ENCODE measurements at places on chromosomes 2 and 18.

GRCh38 chr18:79991494-79991893 is 3.1 kb upstream of the TXNL4A start:
- DNase-seq, result no peak

- DNase-seq, result no peak
Measured at GRCh38 chr2:186064507-186064906, 325.9 kb downstream of the FSIP2 start.

- no peak for DNase-seq
Measured at GRCh38 chr2:199309973-199310372, 147.8 kb downstream of the SATB2 start.

GRCh38 chr2:149050188-149050587 is 11.7 kb downstream of the LYPD6B start:
- DNase-seq, result peak; percentile 49

- DNase-seq, result no peak
Measured at GRCh38 chr2:64860276-64860885, 128.8 kb upstream of the SLC1A4 start.

GRCh38 chr2:105581555-105581944 is 163.2 kb upstream of the NCK2 start:
- DNase-seq, result peak; percentile 21

DNA sequence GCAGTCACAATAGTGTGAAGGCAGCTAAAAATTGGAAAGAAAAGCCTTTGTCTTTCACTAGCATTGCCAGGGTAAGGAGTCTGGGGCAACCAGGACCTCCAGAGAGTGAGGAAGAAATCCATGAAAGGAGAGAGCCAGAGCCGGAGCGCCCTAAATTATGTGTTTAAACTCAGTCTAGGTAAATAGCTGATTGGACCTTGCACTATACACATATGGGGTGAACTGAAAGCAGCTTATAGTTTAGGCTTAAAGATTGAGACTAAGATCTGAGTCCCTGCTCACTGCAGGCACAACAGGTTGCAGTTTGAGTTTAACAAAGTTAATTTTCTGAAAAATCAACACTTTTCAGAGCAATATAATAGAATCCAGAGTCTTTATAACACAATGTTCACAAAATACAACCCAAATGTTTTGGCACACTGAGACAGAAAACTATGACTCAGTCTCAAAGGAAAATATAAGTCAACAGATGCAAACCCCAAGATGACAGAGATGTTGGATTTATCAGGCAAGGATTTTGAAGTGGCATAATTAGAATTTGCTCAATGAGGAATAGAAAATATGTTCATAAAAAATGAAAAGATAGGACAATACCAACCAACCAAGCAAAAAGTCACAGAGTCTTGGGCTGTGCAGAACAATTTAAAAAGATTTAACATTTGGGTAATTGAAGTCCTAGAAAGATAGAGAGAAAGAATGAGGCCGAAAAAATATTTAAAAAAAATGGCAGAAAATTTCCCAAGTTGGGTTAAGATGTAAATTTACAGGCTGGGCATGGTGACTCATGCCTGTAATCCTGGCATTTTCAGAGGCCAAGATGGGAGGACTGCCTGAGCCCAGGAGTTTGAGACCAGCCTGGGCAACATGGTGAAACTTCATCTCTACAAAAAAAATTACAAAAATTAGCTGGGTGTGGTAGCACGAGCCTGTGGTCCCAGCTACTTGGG is 39.6 kb downstream of the DOK1 start:
- DNase-seq, result peak; percentile 45

GRCh38 chr18:12420821-12421421 is 13.2 kb downstream of the PRELID3A start:
- DNase-seq, result no peak

GRCh38 chr2:167966937-167967913 is 280.2 kb downstream of the STK39 start:
- DNase-seq, result no peak

GRCh38 chr2:71876542-71877451 is 270.9 kb downstream of the CYP26B1 start:
- no peak for DNase-seq

- no peak for DNase-seq
Measured at GRCh38 chr2:168729455-168729854, 73.0 kb upstream of the NOSTRIN start.

DNA sequence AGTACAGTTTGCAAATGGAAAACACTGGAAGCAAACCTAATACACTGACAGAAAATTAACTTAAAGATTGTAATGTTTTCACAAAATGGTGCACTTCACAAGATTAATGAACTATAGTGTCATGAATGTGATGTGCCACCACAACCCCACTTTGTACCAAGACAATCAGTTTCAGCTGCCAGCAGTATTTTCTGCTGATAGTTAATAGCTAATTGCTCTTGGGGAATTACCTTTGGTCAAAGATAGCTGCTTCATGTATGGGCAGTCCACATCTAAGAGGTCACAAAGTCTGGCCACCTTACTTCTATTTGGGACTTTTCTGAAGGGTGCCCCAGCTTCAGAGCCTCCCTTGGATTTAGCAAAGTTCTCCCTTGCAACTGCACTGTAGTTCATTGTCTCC is 254.0 kb downstream of the CALCRL start:
- no peak for DNase-seq

- DNase-seq, result no peak
Measured at GRCh38 chr18:49170145-49170544, 219.4 kb upstream of the SMAD7 start.

- no peak for DNase-seq
Measured at GRCh38 chr2:6290217-6291015, 575.3 kb downstream of the CMPK2 start.

DNA sequence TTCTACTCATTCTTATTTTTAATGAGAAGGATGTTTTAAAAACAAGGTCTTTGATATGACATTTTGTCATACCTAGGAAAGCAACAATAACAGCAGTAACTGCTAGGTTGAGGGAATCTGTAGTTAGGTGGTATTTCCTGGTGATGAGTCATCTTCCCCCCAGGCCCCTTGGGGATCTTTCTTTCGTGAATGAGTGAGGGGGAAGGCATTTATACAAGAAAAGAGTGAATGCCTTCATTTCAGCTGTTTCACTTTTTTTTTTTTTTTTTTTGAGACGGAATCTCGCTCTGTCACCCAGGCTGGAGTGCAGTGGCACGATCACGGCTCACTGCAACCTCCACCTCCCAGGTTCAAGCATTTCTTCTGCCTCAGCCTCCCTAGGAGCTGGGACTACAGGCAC is 108.6 kb downstream of the MAP4K4 start:
- DNase-seq, result peak; percentile 92

DNA sequence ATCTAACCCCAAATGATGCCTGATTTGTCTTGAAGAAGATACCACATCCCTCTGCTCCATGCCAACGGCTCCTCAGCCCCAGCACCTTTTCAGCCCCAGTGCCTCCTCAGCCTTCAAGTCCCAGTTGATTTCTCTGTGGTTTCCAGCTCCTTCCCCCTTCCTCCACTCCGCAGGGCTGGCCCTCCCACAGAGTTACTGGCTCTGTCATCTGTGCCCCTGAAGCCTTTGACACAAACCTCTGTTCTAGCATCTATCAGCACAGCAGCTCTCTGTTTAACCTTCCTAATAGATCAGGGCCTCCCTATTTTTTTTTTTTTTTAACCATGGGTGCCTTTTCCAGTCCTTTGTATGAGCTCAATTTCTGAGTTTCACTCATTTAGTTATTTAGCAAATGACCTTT is 201.3 kb upstream of the CXCR4 start:
- no peak for DNase-seq

GRCh38 chr2:85016446-85016845 is 45.5 kb downstream of the KCMF1 start:
- no peak for DNase-seq

DNA sequence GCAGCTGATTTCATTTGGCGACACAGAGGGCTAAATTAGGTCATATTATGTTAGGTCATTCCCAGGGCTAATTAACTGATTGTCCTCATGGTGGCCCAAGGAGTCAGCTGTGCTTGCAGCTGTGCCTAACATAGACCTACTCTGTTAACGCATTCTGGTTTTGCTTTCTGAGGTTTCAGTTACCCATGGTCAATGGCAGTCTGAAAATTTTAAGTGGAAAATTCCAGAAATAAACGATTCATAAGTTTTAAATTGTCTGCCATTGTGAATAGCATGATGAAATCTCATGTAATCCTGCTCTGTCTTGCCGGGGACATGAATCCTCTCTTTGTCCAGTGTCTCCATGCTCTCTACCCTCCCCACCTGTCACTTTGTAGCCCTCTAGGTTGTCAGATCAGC is 168.7 kb downstream of the KCNS3 start:
- peak; percentile 50 for DNase-seq

GRCh38 chr2:81767187-81767912 is 1462.8 kb upstream of the LRRTM1 start:
- peak; percentile 66 for DNase-seq

DNA sequence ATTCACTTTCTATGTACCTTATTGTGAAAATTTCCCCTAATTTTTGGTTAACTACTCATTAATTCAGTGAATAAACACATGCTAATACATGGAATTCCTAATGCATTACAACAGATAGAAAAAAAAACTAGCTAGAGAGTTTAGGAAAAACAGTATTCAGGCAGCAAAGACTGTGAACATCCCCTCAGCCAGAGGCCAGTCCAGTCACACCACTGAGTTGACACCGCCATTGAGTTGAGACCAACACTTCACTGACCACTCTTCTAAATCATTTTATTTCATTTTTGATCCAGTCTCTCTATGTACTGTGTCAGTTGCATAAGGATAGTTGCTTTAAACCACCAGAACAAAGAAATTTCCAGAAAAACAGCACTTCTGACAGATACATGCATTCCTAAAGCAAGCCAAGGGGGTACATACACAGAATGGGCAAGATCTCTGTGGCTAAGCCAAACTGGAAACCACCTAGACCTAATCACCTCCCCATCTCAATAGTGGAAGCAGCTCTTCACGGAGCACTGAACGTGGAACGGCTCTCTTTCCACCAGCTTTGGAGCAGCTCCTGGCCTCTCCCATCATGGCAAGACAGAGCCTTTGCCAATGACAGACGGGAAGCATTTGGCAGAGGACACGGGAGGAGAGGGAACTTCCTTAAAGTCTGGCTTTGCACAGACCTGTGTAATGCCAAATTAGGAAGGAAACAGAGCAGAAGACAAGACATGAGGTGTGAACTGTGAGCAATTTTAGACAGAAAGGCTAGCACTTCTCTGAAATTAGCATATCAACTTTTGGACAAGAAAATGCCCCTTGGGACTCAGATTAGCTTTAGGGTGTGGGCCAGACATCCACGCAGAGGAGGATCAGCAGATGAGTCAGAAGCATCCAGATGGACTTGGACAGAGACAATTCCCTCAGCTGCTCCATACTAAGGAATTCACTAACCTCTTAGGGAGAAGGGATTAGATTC is 36.4 kb downstream of the CACNB4 start:
- DNase-seq, result peak; percentile 9

GRCh38 chr2:1987379-1987778 is 243.1 kb upstream of the PXDN start:
- no peak for DNase-seq

GRCh38 chr2:47539228-47539627 is 136.3 kb downstream of the MSH2 start:
- no peak for DNase-seq

GRCh38 chr2:9336241-9336575 is 87.1 kb downstream of the ITGB1BP1 start:
- DNase-seq, result no peak

GRCh38 chr2:134227666-134228065 is 26.2 kb upstream of the MGAT5 start:
- no peak for DNase-seq

- DNase-seq, result no peak
Measured at GRCh38 chr2:226835420-226835795, 446 bp upstream of the RHBDD1 start.

DNA sequence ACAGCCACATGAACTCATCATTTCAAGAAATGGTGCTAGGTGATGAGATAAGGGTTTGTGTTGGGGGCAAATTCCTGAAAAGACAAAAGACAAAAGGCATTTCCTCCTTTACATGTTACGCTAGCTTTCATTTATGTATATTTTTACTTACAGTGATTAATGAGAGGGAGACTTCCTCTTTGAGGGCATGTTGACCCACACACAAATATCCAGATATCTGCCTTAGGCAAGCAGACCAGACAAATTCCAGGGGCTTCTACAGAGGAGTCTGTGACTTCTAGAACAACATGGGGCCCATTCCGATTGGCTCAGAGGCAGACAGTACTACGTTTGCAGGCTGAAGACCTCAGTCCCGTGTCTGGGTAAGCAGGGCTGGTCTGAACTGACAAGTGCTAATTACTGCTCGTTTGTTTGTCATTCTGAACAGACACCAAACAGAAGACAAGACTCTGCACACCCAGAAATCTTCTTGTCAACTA is 74.8 kb upstream of the ST6GAL2 start:
- DNase-seq, result no peak

DNA sequence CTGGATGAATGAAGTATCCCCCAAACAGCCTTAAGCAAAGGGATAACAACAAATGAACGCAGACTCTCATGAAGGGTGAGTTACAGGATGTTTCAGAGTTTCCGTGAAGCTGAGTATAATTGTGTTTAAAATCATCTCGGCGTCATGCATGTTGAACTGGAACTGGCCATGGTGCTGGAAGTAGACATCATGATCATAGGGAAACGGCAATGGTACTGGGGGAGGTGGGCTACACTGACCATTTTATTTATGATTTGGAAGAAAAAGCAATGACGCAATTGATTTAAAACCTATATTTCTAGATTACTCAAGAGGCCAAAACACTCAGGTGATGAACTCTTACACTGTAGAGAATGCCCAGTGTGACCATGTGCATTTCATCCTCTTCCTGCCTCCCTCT is 387.9 kb upstream of the MYT1L start:
- no peak for DNase-seq

DNA sequence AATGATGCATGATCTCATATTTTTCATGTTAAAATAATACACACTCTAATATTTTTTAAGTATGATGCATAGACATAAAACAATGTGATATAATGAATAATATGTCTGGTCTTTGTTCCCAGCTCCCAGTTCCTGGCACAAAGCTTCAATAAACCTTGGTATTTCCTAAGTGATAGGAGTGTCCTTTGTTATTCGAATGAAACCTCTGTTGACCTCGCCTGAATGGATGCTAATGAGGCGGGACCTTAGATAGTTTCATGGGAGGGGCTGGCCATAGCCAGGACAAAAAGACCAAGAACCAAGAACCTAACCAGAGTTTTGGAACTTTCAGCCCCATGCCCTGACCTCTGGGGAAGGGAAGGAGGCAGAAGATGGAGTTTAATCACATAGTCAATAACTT is 257.7 kb upstream of the COPS8 start:
- no peak for DNase-seq

DNA sequence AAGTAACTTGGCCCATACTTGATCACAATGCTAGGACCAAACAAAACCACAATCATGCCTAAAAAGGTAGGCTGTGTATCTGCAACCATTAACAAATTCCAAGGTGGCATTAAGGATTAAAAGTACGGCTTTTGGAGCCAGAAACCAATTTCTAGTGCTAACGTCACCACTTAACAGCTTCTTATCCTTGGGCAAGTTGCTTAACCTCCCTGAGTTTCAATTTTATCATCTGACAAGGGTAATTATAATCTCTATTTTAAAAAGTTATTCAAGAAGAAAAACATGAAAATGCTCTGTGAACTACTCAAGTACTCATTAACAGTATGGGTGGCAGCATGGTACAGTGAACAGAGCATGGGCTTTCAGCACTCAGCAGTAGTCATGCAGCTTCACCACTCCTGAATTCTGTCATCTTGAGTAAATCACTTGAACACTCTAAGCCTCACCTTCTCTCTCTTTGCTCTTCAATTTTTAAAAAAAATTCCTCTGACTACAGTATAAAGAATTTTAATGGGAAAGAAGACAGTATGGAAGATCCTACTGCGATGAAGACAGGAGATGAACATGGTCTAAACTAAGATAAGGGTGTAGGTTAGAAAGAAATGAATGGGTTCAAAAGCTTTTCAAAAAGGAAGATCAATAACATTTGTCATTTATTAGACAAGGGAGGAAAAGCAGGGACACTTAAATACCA is 69.2 kb downstream of the SS18 start:
- no peak for DNase-seq
